ENCODE measurements at places on chromosomes 2 and 18.

DNA sequence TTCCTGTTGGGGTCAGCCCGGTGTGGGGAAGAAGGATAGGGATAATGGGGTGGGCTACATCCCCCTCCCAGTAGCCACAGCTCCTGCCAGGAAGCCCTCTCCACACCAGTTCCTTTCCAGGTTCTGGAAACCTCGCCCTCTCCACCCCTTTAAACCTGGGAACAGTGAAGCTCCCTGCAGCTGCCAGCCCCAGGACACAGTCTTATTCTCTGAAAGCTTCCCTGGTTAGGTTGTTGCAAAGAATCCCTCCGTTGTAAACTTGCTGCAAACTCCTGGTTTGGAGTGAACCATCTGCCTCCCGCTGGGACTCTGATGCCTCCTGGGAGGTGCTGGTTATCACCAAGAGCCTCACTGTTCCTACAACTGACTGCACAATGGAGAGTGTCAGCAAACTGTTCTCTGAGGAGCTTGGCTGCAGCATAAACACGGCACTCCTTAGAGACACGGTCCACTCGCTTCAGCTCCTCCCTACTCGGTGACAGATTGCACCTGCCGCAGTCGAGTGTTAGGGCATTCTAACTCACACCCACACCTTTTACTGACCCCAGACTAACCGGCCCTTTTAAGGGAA is 261.8 kb upstream of the RAB6C start:
- DNase-seq = peak; percentile 58

GRCh38 chr2:233832869-233833311 is 21.4 kb downstream of the HJURP start:
- no peak for DNase-seq

DNA sequence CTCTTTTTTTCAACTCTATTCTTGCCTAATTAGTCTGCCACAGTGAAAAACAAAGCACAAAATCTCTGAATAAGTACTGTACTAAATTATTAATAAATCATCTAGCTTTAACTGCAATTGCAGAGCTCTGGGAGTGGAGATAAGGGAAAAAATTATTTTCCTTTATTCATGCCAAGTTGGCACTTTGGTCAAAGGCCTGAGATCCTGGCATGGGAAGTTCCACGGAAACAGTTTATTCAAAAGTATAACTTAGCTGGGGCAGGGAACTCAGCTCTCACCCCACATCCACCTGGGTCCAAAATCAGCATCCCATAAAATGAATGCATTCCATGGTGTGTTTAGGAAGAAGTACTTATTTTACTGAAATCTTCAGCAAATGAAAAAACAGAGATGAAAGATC is 185.2 kb upstream of the APCDD1 start:
- DNase-seq = no peak

DNA sequence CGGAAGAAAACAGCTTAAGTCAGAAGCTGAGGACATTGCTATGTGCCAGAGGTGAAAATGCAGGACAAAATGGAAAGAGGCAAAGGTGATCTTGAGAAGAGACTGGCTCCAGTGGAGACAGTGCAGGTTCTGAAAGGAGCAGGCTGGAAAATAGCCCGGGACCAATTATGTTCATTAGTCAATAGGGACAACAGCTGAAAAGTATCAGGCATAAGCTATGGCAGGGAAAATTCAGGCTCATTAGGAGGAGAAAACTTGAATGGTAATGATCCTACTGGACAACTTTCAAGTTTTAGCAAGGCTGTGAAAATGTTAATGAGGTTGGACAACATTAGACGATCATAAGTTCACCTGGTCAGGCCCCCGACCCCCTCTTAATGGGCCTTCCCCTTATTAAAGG is 60.2 kb downstream of the GALNT14 start:
- DNase-seq = no peak

GRCh38 chr2:224927646-224928173 is 114.6 kb downstream of the DOCK10 start:
- DNase-seq = peak; percentile 17

- DNase-seq = no peak
Measured at GRCh38 chr2:113041871-113042270, 10.8 kb downstream of the IL36B start.

GRCh38 chr2:241357531-241357930 is 1.4 kb downstream of the FARP2 start:
- no peak for DNase-seq

DNA sequence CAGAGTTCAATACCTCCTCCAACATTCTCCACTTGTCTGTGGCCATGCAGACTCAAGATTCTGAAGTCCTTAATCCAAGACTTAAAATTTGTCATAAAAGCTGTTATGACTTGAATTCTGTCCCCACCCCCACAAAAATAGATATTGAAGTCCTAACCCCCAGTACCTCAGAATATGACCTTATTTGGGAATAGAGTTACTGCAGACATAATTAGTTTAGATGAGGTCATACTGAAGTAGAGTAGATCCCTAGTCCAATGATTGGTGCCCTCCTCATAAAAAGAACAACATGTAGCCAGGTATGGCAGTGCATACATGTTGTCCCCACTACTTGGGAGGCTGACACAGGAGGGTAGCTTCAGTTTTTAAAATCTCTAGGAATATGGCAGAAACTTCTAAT is 9.2 kb downstream of the TPGS2 start:
- DNase-seq = no peak

GRCh38 chr18:75130591-75131328 is 78.2 kb downstream of the PTGR3 start:
- no peak for DNase-seq

DNA sequence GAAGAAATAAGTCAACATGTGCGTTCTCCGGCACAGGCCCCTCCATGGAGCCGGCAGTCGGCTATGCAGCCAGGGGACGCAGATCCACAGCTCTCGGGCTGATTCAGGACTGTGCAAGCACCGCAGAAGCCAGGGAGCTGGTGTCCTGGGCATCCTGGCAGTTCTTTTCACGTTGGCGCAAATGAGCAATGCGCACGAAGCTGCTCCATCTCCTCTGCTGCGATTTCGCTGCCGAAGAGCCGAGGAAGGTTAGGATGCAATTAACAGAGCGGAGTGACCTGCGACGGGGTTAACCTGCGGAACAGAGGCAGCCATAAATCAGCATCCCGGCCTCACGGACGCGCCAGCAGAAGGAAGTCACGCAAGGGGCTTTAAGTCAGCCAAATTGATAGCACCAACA is 107.1 kb upstream of the POU3F3 start:
- no peak for DNase-seq

DNA sequence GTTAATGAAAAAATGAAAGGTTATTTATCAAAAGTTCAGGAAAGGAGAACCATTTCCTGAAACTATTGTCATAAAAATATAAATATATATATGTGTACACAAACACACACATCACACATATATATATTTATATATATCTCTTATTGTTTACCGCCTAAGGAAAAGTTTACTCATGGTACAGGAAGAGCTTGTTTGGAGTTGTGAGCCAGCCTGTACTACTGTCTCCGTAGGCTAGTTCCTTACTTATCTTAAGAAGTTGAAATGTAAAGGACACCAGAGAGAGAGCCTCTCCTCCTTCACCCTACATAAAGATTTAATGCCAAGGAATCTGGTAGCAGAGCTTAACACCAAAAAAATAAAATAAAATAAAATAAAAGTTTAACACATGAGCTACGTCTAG is 19.6 kb downstream of the DSC1 start:
- DNase-seq = no peak

GRCh38 chr2:144370937-144371584 is 148.9 kb downstream of the ZEB2 start:
- DNase-seq = no peak

DNA sequence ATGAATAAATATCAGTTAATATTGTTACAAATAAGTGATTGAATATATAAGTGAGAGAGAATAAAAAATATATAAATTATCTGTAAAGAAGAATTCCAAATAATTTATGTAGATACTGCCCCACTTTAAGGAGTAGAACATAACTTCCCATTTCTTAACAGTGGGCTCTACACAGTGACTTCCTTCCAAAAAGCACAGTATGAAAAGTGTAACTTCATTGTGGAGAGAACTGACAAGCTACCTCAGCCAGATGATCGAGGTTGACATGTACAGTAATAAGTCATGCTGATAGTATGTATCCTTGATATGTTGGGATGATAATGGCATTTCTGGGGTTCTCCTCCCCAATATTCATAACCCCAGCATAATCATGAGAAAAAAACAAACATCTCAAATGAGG is 191.9 kb upstream of the FN1 start:
- DNase-seq = no peak

GRCh38 chr18:66895631-66896030 is 291.7 kb upstream of the CDH19 start:
- DNase-seq = no peak

GRCh38 chr2:98508709-98509066 is 64.0 kb downstream of the INPP4A start:
- DNase-seq = no peak

GRCh38 chr2:569681-570080 is 107.5 kb downstream of the TMEM18 start:
- no peak for DNase-seq

DNA sequence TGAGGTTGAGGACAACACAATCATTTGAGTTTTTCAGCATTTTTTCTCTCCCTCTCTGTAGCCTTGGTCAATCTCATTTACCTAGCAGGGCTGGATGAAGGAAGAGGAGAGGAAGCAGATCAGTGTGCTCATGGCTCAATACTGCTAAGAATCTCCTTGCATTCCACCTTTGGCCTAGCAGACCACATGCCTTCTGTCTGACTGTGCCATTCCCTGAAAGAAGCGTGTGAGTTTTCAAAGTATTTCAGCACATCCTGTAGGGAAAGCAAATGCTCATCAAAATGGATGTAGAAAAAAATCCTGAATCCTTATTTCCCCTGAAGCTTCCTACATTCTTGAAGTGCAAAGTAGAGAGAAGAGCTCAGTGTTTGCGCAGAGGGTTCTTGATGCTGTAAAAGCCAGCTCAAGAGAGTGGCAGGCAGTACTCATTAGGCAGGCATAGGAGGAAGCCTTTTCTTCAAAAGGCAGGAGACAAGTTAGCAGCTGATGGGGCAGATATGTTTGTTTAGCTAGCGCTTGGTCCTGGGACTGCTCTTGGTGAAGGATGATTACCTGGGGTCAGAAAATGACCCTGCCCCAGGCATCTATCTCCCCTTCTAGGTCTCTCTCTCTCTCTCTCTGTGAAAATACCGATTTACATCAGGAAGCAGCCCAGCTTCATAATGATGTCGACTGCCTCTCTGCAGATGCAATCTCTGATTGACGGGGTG is 14.4 kb upstream of the PIK3C3 start:
- DNase-seq = no peak

DNA sequence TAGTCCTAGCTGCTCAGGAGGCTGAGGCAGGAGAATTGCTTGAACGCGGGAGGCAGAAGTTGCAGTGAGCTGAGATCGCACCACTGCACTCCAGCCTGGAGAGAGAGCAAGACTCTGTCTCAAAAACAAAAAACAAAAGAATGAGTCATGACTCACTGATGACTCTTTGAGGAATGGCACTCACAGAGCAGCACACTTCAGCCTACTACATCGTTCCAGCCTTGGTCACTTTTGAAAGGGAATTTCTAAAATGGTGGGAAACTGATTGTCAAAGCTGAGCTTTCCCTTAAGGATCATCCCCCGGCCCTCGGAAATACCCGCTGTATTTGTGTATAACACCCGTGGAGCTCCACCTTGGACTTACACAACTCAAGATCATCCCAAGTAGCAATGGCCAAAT is 217.3 kb upstream of the HS6ST1 start:
- DNase-seq = no peak

DNA sequence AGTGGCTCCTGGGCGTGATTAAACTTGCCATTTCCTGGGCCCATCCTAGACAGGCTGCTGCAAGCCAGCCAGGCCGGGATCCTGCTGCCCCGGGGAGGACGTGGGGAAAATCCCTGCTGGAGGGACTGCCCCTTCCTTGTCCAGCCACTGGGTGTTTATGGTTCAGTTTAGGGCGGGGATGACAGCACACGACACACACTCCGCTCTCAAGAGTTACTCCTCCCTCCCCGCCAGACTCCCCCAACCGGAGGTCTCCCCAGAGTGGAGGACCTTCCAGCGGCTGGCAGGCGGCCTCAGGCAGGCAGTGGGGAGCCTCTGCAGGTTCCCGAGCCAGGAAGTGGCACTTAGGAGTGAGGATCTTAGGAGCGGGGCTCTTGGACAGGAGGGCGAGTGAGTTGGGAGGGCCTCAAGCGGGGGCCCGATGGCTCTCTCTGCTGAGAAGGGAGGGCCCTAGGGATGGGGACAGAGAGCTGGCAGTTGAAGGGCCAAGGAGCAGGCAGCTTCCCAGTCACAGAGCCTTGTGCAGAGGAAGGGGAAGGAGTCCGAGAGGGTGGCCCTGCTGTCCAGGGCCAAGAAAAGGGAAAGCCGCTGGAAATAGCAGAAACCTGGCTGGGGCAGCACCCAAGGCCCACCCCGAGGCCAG is 5.7 kb upstream of the GPR35 start:
- no peak for DNase-seq

GRCh38 chr2:112059671-112060070 is 4.6 kb downstream of the TMEM87B start:
- DNase-seq = no peak

GRCh38 chr2:236939721-236940231 is 145.9 kb upstream of the COPS8 start:
- no peak for DNase-seq

DNA sequence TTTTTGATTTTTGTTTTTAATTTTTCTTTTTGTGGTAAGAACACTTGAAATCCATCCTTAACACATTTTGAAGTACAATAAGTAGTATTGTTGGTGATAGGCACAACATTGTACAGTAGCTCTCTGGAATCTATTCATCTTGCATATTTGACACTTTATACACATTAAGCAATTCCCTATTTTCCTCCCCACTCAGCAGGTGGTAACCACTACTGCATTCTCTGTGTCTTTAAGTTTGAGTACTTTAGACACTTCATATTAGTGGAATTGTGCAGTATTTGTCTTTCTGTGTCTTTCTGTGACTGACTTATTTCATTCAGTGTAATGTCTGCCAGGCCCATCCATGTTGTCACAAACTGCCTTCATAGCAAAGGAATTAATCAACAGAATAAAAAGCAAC is 471.7 kb upstream of the CDH20 start:
- DNase-seq = no peak

DNA sequence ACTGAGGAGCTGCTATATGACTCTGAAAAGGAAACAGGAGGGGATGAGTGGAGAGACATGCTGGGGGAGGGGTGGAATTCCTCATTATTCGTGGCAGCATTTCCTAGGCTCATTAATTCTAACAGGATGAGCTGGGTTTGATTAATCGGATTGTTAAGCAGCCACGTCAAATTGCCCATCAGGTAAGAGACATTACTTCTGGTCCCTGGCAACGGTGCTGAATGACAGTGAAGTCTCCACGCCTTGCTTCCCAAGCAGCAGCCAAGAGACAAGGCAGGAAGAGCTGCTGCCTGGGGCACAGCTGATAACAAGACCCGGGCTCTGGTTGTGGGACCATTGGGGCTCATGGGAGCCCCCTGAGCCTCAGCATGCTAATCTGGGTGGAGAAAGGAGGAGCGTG is 86.6 kb downstream of the MARCHF4 start:
- DNase-seq = peak; percentile 49

Measured in NCI-H2029 (cell line).